DMS153 (cell line): ENCODE measurements at places on chromosomes 7 and 10.
A peak's percentile ranks its signal among the peaks of the same experiment; 100 is the strongest.

DNA sequence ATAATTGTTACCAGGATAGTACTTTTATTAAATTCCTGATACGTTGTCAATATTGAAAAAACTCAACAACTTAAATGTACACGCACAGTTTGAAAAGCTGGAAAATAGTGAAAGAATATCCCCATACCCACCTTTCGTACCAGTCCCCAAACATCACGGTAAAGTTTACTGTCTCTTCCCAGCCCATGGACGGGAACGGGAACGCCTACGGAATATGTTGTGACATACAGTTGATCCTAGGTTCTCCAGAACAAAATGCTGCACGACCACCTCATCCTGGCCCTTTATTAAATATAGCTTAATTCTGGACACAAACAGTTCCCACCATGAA, 527 bp upstream of the BCAP29 start:
- no peak for DNase-seq

DNA sequence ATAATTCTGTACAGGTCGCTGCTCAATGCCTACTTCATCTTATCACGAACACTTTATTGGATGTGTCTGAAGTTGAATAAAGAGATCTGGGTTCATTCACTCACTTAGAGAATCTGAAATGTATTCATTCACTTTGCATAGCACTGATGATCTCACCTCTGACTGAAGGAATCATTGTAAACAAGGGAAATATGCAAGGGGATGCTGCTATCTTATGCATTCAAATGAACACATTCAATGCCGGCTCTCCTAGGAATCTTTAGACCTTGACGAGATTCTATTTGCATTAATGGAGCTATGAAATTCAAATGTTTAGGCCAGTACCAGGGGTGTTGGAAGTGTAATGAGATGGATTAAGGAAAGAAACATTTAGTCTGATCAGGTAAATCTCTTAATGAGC, 200.6 kb upstream of the COBL start:
- DNase-seq = no peak

- no peak for DNase-seq
Observed at GRCh38 chr7:29948587-29948986, 41.0 kb downstream of the SCRN1 start.

- peak; percentile 55 for DNase-seq
Observed at GRCh38 chr7:20310963-20311742, 19.5 kb upstream of the ITGB8 start.

DNA sequence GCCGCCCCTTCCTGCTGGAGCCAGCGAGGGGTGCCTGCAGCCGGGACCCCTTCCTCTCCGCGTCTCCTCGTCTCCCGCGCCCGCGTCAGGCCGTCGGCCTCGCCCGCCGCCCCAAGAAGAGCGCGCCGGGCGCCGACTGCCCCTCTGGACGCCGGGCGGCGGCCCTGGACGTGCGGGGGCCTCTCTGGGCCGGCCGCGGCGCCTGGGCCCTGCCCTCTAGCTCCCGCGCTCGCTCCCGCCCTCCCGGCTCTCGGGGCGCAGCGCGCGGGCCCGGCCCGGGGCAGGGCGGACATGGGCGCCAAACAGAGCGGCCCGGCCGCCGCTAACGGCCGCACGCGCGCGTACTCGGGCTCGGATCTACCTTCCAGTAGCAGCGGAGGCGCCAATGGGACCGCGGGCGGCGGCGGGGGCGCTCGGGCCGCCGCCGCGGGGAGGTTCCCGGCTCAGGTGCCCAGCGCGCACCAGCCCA, 704 bp downstream of the ZNRF2 start:
- no peak for DNase-seq

DNA sequence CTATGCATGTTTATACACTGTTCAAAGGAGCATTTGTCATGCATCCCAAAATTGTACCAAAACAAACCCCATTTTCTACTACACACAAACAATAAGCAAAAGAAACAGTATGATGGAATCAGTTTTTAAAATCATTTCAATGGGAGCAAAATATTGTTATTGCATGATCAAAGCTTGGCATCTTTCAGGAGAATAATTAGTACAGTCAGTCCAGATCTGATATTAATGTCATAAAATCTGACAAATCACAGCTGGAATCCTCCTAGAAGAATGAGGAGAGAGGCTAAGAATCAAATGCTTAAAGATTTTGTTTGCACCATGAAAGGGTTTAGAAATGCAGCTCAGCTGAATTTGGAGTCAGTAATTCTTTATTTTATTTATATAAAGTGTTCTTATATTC, 229.7 kb upstream of the SEMA3E start:
- DNase-seq = no peak

- DNase-seq = no peak
Observed at GRCh38 chr10:49172777-49173132, 15.4 kb downstream of the TMEM273 start.

DNA sequence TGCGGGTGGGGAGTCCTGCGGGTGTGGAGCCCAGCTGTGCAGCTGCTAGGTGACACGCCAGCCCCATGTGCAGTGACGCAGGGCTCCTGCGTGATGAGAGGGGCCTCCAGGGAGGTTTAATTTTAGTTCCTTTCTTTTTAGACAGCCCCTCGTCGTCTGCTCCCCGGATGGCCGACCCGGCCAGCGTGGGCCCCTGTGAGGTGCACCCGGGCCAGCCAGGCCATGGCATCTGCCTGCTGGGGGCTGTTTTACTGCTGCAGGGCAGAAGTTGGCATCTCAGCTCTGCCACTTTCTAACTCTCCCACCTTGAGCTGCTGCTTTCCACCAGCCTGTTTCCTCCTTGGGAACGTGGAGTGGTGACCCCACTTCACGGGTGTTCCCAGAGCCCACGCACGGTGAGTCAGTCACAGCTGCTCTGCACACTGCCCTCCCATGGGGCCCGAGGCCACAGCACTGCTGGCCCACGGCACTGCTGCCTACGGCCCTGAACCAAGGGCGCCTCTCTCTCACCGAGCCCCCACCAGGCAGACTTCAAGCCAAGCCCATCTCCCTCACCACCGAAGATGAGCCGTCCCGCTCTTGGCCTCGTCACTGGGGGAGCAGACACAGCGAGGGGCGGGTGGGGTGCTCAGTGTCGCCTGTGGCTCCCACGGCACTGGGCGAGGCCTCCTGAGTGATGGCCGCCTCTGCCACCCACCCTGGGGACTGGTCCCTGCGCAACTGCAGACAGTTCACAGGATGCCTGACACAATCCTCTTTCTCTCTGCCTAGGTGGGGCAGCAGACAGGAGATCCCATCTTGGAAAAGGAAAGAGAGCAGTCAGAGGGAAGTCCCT, 21.3 kb downstream of the CYP2W1 start:
- DNase-seq = no peak

DNA sequence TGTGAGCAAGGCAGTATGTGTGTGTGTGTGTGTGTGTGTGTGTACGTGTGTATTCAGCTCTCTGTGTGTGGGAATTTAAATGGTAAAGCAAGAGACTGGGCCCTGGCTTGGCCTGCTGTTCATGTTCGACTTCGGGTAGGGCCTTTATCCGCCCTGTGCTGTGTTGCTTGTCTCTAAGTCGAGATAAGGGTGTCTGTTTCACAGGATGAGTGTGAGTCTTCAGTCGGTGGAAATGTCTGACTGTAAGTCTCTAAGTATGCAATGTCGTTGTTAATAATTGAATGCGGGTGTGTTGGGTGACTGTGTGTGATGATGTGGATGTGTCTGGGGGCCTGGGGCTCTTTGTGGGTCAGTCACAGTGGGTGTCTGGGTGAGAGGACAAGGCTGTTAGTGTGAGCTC, 34.8 kb downstream of the HIF1AN start:
- DNase-seq = no peak

DNA sequence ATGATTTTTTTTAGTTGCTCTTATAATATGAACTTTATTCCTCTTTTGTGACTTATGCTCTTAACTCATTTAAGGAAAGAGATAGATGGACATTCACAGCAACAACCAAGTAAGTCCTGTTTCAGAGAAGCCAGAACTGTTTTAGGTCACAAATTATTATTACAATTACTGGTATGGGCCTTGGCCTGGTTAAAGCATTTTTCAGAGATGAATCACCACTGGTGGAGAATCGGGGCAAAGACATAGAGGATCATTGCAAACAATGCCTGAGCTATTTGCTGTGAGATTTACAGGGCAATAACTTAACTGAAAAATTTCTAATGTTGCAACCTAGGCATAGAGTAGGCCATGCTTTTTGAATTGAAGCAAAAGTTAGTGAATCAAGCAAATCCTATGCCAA, 138.0 kb upstream of the YAE1 start:
- no peak for DNase-seq

DNA sequence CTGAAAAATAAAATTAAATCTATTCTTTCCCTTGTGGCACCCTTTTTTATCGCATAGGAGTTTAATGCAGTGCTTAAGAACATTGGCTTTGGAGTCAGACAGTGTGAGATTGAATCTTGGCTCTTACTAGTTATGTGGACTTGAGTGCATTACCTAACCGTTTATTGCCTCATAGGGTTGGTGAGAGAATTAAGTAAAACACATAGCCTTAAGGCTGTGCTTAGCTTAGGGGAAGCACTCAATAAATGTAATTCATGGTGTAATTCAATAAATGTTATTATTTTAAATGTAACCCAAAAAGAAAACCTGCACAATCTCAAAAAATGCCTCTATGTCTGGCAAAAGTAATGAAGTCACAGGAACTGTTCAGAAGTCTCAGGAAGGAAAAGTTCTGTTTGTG, 2.7 kb downstream of the STK17A start:
- DNase-seq = no peak

GRCh38 chr7:41315764-41316163, 387.1 kb downstream of the INHBA start:
- no peak for DNase-seq

DNA sequence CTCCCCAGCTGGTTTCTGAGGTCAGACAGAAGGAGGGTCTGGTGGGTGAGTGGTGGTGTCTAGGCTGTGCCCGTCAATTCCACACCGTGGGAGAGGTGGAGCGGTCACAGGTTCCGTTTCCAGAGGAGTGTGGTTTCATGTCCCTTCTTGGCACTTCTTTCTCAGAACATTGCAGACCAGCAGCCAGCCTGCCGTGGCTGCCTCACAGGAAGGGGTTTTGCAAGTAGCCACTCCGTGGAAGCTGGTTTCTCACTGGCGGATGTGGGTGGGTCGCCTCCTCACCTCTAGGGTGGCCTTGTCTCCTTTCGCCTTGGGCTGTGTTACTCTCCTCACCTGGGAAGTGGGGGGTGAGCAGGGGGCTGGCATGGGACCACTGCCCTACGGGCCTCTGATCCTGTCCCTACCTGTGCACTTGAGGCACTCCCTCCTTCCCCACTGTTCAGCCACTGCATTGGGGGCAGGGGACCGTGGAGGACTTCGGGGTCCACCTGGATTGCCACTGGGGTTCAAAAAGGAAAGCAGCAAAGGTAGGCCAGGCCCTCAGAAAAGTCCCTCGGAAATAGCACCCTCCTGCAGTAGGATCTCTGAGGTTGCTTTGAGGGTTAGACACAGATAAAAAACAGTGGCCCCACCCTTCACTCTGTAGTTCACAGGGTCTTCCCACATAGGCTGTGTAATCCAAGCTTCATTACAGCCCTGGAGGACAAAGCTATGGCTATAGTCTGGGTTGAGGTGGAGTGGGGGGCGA, 33.9 kb downstream of the TSPAN14 start:
- DNase-seq = no peak

- DNase-seq = no peak
Observed at GRCh38 chr10:100923580-100923979, 10.8 kb downstream of the SLF2 start.

DNA sequence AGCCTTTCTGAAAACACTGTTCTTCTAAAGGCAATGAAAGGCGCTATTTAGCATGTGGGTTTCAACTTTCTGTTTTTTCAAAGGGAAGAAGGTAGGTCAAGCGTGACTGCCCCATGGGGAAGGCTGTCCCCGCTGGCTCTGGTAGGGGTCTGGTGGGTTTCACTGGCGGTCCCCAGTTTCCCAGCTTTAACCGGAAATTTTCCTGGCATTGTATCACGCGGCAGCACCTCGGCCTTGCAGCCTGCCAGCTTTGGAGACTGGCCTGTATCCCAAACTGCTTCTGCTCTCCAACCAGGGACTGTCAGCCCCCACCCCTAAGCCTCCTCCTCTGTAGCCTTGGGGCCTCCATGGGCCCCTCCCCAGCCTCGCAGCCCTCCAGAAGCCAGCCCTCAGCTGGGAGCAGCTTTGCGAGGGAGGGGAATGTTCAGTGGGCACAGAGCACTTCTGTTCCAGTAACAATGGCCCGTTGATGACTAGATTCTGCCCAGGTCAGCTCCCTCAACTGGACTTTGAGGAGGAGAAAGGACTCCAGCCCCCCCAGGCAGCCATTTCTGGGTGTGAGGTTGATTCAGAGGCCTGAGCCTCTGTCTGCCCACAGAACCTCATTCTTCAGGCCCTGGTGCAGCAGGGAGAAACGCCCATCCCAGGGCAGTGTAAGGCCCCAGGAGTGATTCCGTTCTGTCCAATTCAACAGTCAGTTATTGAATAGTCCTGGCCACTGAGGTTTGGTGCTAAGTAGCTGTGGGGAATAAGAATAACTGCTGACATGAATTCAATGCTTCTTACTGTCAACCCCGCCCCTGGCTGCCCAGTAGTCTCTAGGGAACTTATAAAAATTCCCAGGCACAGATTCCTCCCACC, 17.1 kb downstream of the CHST3 start:
- DNase-seq = no peak

- DNase-seq = no peak
Observed at GRCh38 chr7:52163311-52163710, 846.7 kb upstream of the COBL start.

- DNase-seq = no peak
Observed at GRCh38 chr7:111531993-111532392, 30.3 kb downstream of the IMMP2L start.

GRCh38 chr7:130114776-130115175, 44.4 kb downstream of the KLHDC10 start:
- no peak for DNase-seq

DNA sequence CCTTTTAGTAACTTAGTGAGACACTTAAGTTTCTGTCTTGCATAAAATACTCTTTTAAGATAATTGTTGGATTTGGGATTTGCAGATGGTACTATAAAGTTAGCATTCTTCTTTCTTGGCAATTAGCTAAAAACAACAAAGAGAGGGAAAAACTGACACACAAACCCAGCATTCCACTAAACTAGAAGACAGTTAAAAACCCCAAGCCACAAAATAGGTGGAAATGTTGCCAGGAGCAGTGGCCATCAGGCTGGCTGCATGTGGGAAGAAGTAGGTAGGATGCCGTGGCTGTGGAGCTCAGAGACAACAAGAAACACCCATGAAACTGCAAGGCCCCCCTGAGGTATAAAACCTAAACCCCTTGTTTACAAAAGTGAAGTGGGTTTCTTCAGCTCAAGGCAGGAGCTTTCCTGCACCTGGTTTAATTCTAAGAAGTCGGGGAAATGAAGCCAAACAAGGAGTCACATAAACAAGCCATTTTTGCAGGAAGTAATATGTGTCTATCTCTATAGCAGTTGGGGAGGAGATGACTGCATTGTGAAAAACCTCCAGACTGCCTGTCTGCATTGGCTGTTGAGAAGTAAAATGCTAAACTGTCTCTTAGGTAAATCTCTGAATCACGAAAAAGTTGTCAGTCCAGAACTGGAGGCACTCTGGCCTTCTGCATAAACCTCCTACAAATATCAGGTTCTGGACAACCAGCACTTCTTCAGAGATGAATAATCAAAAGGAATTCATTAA, 9.5 kb downstream of the RAB18 start:
- no peak for DNase-seq

DNA sequence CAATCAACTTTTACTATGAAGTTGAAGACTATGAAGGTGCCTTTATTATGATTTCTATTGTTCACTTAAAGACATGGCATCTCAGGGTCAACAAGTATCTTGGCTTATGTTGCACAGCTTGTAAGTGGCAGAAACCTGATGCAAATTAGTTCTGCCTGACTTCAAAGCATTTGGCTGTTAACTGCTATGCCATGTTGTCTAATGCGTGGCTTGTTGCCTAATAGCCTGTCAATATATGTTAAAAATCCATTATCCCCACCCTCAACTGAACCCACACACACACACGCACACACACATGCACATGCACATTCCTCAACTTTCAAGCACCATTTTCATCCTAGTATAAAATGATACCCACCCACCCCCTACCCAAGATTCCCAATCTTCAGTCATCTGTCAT, 217.1 kb downstream of the NRG3 start:
- DNase-seq = no peak
